ENCODE measurements at places on chromosomes 7 and 10.
A peak's percentile ranks its signal among the peaks of the same experiment; 100 is the strongest.

DNA sequence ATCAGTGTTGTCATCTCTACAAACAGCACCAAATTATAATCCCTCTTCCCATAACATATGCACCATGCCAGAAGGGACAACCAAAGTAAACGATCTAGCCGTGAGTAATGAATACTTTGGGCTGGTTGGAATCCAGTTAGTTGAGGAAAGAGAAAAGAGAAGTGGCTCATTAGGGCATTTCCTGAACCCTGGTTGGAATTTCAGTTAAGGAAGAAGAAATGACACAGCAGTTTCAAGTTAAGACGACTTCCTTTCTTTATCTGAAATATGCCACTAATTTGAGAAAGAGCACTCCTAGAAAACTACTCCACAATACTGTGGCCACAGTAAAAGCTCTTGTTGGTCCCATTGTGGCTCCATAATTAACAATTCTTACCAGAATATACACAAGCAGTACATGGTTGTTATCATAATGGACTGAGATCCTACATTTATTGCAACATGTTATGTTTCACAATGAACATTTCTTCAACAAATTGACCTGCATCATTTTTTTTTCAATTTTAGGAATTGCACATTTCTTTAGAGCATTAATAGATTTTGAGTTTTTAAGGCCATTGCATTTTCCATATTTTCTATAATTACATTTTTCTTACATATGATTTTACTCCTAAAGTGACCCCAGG is at the start of gene TFEC:
TSS of gene TFEC (minus strand) at position 113 of the 626 bp plus-strand sequence. CDS start 46,322 bp downstream, outside the sequence.
- no peak for DNase-seq

DNA sequence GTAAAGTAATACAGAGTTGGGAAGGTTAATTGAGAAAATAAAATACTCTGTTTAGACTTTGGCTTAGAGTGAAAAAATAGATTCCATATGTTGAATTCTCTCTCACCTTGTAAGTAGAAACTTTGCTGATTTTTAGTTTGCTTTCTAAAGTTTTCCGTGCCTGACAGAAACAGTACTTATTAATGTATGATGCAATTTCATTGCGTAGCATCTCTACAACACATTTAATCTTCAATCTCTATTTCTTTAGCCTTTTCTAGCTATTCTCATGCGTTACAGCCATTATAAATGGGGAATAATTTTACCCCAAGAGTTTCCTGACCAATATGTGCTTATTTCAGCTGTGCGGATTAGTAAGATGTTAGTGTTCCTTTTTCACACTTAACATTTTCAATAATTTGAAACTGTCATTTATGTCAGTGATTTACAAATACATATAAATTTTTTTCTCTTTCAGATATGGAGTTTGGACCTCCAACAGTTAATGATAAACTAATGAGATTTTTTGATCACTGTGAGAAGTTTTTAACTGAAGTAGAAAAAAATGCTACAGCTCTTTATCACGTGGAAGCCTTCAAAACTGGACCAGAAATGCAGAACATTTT is 3.3 kb downstream of the MINPP1 start:
- DNase-seq, result no peak

DNA sequence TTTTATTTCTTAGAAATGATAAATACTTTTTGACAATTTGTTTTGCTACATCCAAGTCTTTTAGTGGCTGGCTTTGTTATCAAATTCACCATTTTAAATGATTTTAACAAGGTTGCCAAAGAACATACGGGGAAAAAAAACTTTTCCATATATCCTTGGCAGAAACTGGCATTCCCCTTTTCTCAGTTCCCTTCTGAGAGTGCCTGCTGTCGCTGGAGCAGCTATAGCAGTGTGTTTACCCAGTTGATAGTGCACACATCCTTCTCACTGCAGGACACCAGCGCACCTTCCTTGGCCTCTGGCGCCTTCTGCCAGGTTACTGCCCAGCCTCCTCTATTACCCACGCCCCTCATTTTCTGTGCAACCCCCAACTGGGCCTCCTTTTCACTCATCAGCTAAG is 94.1 kb downstream of the ALOX5 start:
- DNase-seq, result no peak

- no peak for DNase-seq
Observed at GRCh38 chr7:6234384-6234783, 38.0 kb downstream of the CYTH3 start.

GRCh38 chr7:100119970-100120732 is 717 bp downstream of the CNPY4 start:
- DNase-seq, result peak; percentile 63

GRCh38 chr10:13719425-13719824 is 132.7 kb downstream of the PRPF18 start:
- no peak for DNase-seq

DNA sequence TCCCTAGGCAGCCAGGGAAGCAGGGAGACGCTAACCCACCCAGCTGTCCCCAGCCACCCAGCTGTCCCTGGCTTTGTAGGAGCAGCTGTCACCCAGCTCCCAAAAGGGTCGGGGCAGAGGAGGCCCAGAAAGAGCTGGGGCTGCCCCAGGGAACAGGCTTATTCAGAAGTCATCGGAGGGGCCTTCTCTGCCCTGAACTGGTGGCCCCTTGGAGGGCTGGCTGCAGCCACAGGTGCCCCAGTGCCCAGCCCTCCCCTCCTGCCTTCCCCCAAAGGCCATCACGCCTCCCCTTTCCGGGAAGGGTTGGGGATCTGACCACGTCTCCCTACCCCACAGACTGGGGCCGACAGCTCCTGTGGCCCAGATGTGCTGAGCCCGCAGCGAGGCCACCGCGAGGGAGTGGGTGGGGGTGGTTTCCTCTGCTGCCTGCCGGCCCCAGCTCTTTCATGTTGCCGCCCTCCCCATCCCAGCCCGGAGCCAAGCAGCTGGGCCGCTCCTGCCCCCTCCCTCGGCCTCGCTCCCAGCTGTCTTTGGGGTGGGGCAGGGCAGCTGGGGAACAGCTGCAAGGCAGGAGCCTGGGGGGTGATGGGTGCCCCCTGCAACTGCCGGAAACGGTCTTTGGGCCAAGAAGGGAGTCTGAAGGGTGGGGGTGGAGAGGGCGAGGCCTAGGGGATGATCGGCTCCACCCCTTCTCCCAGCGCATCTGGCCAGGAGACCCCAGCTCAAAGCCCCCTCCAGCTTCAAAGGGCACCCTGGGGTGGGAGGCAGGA is 16.8 kb downstream of the TRIM8 start:
- DNase-seq, result no peak

- DNase-seq, result no peak
Observed at GRCh38 chr7:149476791-149477190, 15.9 kb upstream of the ZNF777 start.

GRCh38 chr10:32388258-32389027 is 41.5 kb upstream of the EPC1 start:
- no peak for DNase-seq

DNA sequence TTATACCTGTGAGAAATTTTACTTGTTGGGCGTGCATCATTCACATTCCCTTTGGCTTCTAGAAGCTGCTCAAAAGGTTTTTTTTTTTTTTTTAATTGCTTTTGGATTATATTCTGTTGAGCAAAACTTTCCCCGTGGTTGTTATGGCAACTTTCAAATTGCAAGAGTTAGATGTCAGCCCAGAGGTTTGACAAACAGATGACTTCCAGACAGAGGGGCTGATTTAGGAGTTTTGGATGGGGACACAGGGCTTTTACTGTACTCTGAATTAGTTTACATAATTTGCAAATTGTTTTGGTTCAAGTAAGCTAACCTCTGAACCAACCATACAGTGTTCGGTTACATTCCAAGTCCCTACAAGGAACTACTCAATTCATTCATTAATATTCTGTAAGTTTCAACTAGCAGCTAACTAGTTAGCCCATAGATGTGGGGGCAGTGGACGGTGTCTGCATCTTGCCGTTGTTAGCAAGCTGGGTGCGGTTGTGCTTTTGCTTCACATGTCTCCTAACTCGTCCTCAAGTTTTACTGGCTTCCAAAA is 66.4 kb upstream of the JAZF1 start:
- DNase-seq, result no peak

GRCh38 chr7:41872966-41873365 is 170.1 kb upstream of the INHBA start:
- no peak for DNase-seq

DNA sequence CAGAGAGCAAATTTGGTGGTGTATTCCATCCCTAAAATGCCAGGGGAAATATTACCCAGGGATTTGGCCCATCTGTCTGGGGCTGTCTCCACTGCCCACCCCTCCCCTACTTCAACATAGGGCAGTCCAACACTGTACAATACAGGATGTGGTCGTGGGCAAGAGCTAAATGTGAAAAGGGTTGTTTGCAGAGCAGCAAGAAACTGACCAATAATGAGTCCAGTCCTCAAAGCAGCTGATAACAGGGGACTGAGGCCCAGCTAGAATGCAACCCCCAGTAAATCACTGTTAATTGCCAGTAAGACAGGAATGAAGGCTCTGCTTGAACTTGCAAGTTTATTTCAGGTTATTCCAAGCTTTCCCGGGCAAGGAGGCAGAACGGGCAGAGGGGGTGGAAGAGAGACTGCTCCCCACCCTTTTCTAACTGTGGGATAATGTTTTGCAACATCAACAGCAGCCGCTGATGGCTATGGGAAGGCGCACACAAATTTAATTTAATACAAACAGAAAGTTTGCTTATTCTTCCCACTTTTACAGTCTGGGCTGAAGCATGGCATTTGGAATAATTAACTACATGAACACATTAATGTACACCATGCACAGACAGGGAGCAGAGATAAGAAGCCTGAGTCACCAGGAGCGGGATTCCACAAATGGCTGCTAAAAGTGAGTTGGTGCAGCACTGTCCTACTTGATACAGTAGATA is 36.8 kb downstream of the AFAP1L2 start:
- no peak for DNase-seq

DNA sequence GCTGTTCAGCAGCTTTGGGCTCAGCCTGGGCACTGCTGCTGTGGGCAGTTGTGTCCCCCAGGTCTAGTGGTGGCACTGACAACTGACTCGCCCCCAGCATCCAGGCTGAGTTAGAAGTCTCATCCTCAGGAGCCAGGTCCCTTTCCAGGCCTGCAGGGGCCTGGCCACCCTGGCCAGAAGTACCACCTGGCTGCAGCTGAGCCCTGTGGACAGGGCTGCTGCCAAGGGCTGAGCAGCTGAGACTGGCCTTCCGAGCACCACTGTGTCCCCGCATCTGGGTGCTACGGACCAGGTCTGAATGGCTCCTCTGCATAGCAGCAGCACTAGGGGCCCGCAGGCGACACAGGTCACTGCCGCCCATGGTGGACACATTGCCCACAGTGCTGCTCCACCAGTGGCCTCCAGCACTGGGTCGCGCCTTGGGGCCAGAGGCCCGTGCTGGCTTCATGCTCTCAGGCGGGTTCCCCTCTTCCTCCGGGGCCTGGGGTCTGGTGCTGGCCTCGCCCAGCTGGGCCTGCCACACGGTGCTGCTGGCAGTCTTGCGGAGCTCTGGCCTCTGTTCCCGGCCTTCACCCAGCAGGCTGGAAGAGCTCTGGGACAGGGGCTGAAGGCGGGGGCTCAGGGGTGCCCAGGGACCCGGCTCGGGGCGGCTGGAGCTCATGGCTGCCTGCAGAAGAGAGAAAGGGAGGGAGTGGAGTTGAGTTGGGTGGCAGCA is 6.2 kb downstream of the GPRIN2 start:
- DNase-seq, result no peak

DNA sequence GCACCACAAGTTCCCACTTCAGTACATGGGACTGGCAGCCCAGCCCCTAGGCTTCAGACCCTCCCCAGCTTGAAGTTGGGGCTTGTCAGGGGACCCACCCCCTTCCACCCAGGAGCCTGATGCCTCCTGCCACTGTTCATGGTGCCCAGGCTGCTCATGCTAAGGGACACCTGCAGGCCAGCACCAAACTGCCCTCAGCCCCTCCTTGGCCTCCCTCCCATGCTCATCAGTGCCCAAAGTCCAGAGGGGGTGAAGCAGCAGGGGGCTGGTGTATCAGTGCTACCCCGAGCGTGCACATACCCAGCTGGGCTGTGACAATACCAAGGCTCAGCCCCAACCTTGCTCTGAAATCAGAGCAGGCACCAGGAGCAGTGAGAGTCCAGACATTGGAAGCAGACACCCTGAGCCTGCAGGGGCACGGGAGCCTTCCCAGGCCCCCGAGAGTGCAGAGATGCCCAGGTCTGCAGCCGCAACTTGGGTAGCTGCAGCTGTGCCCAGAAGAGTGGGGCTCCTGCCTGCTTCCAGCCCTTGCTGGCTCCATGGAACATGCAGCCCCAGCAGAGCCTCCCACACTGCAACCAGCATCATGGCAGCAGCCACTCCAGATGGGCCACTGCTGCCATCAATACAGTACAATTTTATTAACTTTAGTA is 79.0 kb downstream of the MTERF1 start:
- no peak for DNase-seq

DNA sequence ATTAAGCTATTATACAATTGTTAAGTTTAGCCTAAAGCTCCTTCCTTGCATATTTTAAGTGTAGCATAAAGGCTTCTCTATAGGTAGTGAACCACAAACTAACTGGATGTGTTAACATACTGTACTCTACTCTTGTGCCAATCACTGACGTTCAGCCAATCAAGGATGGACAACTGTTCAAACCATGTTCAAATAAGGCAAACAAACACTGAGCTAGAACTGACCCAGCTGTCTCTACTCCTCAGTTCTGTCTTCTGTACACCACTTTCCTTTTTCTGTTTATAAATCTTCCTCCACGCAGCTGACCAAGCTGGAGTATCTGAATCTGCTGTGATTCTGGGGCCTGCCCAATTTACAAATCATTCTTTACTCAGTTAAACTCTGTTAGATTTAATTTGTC is 188.7 kb upstream of the MBL2 start:
- no peak for DNase-seq

DNA sequence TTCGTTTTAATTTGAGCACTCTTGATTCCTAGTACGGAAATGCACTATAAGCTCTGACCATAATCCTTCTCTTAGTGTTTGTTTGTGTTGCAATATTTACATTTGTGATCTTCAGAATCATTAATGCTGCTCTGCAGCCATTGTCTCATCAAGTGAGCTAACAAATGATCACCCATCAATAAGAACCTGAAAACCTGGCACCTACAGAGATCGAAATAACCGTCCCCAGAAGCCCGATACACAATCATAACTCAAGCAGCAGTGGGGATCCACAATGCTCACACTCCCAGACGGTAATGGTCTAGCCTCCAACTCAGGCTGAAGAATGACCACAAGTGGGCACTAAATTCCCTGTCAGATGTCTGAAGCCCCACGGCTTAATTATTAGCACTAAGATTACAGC is 156.0 kb upstream of the NFE2L3 start:
- no peak for DNase-seq

DNA sequence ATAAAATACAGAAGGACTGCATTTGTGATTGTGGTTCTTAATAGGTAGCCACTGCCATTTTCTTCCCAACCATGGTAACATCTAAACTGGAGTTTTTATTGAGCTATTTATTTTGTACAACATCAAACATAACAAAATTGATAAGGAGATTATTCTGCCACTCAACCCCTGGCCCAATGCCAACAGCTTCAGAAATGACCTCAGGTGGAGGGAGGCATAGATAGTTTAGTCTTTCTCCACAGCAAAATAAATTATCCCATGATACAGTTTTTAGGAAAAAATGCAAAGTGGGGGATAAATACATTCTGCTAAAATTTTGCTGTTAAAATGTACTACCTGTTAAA is 57.6 kb downstream of the LRRTM3 start:
- no peak for DNase-seq

- DNase-seq, result no peak
Observed at GRCh38 chr10:49348593-49348992, 47.3 kb downstream of the DRGX start.
